G401 (cell line): ENCODE measurements at places on chromosomes 7 and 10.

DNA sequence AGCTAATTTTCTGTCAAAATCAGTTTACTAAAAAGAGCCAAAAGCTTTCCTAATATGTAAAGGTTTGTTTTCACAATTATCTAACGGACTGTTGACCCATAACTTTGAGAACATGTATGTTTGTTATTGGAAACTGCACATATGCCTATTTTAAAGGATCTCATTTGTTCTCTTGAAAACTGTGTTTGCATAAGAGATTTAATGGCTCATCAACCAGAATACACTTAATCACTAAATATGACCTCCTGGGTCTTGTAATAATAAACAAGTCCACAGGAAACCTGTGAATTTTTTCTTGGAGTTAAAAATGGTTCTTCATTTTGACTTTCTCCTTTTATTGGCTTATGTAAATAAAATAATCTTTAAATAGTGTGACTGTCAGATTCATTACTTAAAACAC is 48.3 kb upstream of the STEAP1B start:
- no peak for DNase-seq

- DNase-seq = no peak
Observed at GRCh38 chr7:19999681-20000080, 217.5 kb downstream of the MACC1 start.

GRCh38 chr7:157826566-157826965 is 489.8 kb downstream of the DNAJB6 start:
- DNase-seq = no peak

GRCh38 chr7:124208642-124209041 is 175.8 kb upstream of the TMEM229A start:
- DNase-seq = no peak

- peak; percentile 71 for DNase-seq
Observed at GRCh38 chr7:151798851-151799448, 78.0 kb downstream of the PRKAG2 start.

GRCh38 chr7:67696878-67697277 is 700.2 kb downstream of the TYW1 start:
- DNase-seq = no peak
